Left lobe of liver (tissue), 2 donors: ENCODE measurements at places on chromosomes 5 and 9.
A peak's percentile ranks its signal among the peaks of the same experiment; 100 is the strongest.

GRCh38 chr5:147057051-147057450, 177.8 kb upstream of the STK32A start:
- DNase-seq: no peak

- no peak for DNase-seq
These were observed 673.8 kb downstream of the PRELID2 start for GRCh38 chr5:145161391-145161790.

GRCh38 chr5:24693609-24694008, 48.8 kb upstream of the CDH10 start:
- no peak for DNase-seq

- DNase-seq: no peak
These were observed 30.9 kb downstream of the PDE6A start for GRCh38 chr5:149913436-149914419.

DNA sequence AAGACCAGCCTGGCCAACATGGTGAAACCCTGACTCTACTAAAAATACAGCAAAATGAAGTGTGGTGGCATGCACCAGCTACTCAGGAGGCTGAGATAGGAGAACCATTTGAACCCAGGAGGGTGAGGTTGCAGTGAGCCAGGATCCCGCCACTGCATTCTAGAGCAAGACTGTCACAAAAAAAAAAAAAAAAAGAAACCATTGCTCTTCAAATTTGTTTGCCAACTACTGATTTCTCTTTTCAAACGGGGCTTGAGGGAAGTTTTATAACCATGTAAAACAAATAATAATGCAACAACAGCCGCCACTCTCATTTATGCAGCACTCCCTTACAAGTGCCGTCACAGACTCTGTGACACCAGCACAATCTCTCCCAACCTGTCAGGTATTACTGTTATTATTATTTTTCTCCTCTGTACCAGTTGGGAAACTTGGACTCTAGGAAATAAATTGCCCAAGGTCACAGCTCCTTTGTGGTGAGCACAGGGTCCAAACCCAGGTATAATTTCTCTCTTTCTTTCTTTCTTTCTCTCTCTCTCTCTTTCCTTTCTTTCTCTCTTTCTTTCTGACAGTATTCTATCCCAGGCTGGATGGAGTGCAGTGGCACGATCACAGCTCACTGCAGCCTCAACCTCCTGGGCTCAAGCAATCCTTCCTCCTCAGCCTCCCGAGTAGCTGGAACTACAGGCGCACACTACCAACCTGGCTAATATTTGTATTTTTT, 25.4 kb downstream of the SERINC5 start:
- DNase-seq: peak; percentile 37

DNA sequence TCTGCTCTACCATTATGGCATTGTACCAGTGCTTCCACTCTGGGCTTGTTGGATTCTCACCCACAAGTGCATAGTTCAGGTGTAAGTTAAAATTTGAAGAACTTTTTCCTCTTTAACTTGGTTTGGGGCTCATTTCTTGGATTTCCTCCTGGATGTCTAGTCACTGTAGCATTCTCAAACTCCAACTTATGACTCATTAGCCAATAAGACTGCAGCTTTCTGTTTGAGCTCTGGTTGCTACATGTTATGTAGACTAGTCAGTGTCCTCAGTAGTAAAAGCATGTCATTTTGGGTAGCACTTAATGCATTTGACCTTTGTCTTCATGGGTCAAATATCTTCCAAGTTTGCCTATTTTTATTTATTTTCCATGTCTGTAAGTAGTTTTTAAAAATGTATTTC, 790.8 kb downstream of the BRINP1 start:
- DNase-seq: no peak

GRCh38 chr5:169946743-169947295, 33.5 kb downstream of the INSYN2B start:
- DNase-seq: no peak

DNA sequence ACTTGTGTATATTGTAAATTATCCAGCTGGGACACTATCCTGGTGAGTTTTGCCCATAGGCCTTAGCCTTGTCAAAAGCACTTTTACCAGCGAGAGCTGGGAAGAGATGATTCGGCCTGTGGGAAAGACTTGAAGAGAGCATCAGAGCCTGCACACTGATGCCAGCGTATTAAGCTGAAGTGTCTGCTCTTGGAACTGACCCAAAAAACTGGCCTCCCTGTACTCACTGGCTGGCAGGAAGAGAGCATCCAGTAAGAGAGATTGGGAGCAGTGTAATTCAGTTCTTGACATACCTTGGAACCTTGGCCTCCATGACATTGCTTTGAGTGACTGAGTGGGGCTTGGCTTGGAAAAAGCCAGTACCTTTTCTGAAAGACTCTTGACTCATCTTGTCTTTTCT, 73.7 kb downstream of the ZNF462 start:
- DNase-seq: no peak

DNA sequence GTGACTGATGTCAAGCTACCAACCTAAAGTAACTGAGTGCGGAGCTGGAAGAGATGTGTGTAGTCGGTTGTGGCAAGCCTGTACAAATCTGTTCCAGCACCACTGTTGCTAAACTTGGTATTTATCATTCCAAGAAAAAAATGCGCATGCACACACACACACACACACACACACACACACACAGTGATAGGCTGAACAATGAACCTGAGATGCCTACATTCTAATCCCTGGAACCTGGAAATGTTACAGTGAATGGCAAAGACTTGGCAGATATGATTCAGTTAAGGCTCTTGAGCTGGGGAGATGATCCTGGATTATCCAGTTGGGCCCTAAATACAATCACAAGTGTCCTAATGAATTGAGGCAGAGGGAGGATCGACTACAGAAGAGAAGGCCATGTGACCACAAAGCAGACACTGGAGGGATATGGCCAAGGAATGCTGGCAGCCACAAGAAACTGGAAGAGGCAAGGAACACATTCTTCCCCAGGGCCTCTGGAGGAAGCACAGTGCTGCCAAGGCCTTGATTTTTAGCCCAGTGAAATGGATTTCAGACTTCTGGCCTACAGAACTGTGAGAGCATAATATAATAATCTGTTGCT, 49.7 kb upstream of the LHFPL2 start:
- DNase-seq: no peak

DNA sequence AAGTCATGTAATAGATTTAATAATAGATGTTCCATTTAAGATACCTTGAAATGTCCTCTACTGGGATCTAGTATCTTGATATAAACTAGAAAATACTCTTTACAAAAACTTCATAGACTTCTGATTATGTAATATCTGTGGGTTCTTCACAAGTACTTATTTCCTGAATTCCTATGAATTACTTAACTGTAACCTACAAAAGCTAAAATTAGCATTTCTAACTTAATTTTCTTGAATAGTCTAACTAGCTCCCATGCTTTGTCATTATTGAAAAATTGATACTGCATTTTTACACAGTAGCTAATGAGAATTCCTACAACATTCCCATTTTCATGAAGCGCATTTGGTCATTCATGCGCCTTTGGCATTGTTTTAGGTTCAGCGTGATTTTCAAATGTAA, 1828.2 kb downstream of the MAT2B start:
- DNase-seq: no peak

- no peak for DNase-seq
These were observed 388.5 kb downstream of the PSAT1 start for GRCh38 chr9:78685471-78685870.

DNA sequence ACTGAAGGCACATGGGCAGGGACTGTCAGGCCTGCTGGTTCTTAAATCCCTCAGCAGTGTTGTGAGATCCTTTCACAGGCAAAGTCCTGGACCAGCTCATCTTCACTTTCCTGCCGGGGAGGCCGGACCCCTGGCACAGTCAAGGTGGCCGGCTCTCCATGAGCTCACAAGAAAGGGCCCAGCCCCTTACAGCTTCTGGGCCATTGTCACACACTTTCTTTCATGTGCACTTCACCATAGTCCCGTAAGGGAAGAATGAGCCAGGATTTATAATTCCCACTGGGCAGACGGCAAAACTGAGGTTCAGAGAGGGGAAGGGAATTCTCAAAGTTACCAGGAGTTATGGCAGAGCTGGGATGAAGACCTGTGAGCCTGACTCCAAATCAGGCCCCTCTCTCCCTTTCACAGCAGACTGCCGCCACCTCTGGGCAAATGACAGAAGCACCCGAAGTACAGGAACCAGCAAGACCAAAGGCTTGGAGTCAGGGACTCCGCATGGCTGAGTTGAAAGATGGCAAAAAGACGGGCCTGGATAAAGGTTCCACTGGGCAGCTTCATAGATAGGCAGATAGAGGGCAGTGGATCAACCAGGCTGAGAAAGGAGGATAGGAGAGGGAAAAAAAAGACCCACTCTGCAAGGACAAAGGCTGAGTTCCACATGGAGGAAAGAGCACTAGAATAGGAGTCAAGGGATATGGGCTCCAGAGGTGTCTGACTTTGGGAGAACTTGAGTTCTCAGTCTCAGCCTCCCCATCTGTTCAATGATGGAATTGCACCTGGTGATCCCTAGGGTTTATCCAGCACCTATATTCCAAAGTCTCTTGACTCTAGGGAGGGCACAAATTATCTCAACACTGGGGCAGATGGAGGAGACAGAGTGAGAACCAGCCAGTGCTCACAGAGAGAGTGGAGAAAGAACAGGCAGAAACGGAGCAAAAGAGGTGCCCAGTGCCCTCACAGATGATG, 128.7 kb downstream of the PAX5 start:
- no peak for DNase-seq
